ENCODE measurements at places on chromosomes 11 and 22.

DNA sequence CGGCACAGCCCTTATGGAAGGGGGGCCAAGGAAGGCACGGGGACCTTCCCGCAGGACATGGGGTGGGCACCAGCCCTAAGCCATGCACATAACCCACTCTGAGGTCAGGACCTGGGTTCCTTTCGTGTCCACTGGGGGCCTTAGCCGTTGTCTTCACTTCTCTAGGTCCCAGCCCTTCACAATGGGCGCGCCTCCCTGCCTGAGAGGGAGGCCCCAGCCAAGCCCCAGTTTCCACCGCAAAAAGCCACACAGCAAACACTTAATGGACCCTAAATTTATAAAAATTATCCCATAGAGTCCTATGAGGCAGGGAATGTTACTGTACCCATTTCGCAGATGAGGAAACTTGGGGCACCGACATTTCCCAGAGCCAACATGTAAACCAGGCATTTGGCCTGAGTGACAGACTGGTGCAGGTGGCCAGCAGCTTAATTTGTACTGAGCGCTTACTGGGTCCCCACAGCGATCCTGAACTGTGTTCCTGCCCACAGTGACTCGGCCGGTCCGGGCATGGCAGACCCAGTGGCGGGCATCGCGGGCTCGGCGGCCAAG is 1.2 kb downstream of the GAS2L1 start:
- DNase-seq: no peak

GRCh38 chr11:96125400-96125799 is 201.5 kb upstream of the MTMR2 start:
- no peak for DNase-seq

DNA sequence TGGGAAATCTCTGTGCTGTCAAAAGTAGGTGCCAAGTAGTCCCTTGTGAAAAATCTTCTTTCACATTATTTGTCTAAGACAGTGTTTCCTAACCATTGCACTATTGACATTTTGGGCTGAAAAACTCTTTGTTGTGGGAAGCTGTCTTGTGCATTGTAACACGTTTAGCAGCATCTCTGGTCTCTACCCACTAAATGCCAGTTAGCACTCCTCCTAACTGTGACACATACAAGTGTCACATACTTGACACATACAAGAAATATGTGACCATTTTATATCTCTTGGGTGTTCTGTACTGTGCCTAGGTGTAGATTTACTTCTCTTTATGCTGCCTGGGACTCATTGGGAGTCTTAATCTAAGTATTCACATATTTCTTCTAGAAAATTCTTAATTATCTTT is 57.8 kb downstream of the NXPE1 start:
- DNase-seq: no peak

- DNase-seq: no peak
These were observed 57.0 kb downstream of the TENM4 start for GRCh38 chr11:79383874-79384273.

DNA sequence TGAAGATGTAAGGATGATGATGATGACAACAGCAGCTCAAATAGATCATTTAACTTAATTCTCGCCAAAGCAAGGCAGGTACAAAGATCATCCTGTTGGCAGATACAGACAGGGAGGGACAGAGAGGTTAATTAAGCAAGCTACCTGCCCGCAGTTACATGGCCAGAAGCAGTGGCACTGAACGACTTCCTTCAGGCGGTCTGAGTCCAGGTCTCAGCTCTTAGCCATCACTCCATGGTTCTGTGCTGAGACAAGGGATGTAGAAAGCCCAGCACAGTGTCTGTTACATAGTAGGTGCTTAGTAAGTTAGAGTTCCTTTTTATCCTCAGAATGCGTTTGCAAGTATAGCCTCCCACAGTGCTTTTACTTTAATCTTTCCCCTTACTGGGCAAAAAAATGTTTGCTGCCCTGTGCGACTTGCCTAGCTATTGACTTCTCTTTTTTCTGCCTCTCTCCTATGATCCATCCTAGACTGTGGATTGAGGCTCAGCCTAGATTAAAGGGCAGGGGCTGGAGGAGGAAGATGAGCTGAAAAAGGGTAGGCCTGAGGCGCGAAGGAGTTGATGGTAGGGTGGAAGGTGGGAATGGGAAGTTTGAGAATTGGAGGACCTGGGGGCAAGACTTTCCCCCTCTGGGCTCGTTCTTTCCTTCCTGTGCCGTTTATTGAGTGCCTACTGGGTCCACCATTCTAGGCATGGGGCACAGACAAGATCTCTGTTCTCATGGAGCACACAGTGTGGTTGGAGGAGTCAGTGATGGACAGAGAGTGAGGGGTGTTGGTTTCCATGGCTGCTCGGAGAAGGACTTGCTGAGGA is 108.2 kb upstream of the OR4B1 start:
- DNase-seq: no peak

DNA sequence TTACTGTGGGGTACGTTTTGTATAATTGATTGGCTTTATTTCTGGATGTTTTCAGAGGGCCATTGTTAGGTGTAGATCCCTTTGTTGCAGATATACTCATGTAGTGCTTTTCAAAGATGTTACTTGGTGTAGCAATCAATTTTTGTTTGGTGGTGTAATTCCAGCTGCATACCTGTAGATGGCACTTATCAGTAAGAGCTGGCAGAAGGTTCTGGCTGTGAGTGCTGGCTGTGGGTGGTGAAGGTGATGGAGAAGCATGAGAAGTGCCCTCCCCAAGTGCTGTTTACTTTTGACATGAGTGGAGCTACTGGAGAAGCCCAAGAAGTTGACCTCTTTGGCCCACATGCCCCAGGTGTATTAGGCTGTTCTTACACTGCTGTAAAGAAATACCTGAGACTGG is 1074.9 kb downstream of the FAM181B start:
- no peak for DNase-seq

DNA sequence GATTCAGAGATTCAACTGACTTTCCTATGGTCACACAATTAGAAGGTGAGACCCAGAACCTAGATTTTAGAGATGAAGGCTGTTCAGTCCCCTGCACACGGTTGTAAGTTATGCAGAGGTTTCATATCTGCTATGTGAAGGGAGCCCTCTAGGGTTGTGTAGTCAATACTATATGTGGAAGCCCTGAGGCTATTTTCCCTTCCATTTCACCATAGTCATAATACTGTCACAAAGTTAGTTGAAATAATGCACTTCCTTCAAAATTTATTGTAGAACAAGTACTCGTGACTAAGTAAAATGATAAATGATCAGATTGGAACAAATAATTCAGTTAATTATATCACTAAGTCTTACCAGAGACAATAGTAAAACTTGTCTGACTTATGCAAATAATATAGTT is 48.8 kb downstream of the ENDOD1 start:
- DNase-seq: no peak

GRCh38 chr22:17077255-17077654 is 7.5 kb upstream of the IL17RA start:
- no peak for DNase-seq

GRCh38 chr11:69201066-69201365 is 45.3 kb downstream of the SMIM38 start:
- no peak for DNase-seq

GRCh38 chr22:28978158-28978557 is 83.5 kb downstream of the C22orf31 start:
- DNase-seq: no peak
